MM.1S (cell line): ENCODE measurements at places on chromosomes 4 and X.
A peak's percentile ranks its signal among the peaks of the same experiment; 100 is the strongest.

DNA sequence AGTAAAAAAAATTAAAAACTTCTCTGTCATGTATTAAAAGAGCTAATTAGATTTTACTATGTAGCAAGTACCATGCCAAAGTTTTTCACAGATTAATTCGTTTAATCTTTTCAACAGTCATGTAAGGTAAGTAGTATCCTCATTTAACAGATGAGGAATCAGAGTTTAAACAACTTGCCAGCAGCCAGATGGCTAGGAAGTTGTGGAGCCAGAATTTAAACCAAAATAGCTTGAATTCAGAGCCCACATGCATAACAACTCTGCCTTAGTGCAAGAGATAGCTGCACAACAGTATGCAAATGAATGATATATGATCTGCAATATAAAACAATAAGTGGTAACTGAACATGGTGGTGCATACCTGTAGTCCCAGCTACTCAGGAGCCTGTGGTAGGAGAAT, 75.3 kb downstream of the NAP1L3 start:
- no peak for DNase-seq

DNA sequence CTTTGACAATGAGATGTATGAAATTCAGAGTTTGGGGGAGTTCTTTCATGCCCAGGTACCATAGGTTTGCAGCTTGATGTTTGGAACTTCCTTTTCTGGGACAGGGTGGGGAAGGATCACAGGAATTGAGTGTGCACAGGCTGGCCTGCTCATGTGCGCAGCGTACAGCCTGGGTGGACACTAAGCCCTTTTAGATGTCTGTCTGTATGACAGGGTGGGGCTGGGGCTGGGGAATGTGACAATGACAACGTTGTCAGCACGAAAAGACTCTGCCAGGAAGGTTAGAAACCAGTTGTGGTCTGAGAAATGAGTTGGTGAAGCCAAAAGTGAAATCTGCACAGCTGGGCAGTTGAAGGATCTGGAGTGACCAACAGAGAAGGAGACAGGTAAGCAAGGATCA, 47.4 kb downstream of the WWC2 start:
- DNase-seq, result peak; percentile 12

DNA sequence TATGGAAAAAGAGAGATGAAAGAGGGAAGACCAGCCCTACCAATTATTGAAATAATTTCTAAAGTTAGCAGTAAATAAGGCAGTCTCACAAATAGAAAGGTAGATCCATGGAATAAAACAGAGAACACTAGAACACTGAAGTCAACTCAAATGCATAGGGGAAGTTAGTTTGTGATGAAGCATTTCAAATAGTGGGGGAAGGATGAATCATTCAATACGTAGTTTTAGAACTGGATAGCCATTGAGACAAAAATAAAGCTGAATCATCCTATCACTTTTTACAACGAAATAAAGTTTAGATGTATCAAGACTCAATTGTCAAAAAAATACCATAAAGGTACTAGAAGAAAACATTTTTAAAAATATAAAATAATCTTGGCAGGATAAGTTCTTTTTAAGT, 143.2 kb upstream of the DGKK start:
- DNase-seq, result no peak

- DNase-seq, result no peak
Observed at GRCh38 chrX:12052109-12052508, 86.2 kb upstream of the FRMPD4 start.

DNA sequence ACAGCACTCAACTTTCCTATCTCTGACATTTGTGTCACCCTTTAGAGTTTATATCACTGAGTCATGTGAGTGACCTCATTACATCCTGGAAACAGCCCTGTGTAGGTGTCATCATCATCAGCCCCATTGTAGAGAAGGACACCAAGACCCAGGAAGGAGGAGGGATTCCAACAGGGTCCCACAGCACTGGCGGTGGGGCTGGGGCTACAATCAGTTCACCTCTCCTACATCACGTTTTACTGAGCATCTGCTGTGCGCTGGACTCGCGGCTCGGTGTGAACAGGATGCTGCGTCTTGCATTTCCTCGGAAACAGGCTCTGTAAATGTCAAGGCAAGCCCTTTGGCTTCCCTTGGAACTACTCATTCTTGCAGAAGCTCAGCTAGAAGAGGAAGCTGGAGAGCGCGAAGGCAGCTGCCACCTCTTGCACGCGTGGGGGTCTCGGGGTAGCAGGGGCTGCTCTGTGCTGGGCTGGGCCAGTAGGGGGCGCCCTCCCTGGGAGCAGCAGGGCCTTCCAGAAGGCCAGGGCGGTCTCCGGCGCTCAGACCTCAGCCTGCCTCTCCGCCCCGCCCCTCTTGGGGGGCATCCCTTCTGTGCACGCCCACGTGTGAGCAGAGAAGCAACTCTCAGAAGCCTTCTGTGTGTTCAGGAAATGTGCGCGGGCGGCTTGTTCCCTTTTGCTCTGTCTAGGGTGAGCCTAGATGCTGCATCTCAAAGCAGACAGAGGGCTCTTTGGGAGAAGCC, 29.0 kb downstream of the REELD1 start:
- DNase-seq, result no peak

GRCh38 chr4:138190452-138190858, 51.7 kb downstream of the SLC7A11 start:
- peak; percentile 11 for DNase-seq

DNA sequence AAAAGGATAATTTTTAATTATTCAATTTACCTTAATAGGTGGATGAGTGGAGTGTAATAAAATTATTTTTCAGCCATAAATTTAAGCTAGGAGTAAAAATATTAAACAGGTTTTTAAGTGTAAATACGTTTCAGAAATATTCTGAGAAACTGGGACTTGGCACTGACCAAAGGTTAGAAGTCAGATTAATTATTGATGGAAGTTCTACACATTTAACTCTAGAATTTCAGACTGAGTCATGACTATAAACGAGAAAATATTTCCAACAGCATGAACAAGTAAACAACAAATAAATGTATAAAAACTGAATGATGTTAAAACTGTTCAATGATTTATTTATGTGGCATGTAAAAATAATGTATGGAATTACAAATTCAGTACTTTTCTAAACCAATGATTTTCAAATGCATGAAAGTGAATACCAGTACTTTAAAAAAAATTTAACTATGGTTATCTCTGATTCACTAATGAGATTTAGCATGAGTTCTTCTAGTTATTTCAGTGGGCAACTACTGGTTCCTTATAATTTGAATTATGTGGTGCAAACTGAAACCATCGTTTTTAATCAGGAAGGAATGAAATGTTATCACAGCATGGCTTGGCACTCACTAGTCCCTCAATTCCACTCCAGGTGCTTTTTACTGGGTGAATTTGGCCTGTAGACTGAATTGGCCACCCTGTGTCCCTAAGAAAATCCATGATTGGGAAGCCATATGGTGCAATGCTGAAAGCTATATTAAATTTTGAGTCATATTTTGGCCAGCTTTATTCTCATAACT, 244.2 kb downstream of the FSTL5 start:
- no peak for DNase-seq

DNA sequence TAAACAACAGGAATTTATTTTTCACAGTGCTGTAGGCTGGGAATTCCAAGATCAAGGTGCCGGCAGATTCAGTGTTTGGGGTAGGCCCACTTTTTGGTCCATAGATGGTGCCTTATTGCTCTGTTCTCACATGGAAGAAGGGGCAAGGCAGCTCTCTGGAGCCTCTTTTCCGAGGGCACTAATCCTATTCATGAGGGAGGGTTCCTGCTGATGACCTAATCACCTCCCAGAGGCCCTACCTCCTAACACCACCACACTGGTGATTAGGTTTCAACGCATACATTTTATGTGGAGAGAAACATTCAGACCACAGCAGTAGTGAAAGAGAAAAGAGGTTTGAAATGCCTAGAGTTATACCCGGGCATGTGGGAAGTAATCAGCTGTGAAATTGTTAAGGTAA, 1.4 kb upstream of the POLA1 start:
- no peak for DNase-seq

DNA sequence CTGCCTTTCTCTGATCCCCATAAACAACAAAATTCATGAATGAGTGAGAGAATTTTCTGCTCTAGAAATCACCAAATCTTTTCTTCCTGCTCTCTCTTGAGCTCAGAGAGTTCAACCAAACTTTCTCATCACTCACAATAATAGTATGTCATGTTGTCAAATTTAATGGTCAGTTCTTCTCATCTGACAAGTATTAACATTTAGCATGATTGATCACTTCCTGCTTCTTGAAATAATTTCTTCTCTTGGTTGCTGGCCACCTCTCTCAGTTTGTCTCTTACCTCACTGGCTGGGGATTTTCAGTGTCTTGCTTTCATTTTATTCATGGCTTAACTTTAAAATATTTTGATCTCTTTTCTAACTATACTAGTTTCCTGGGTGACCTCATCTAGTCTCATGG, 25.5 kb upstream of the FGF5 start:
- DNase-seq, result peak; percentile 18

DNA sequence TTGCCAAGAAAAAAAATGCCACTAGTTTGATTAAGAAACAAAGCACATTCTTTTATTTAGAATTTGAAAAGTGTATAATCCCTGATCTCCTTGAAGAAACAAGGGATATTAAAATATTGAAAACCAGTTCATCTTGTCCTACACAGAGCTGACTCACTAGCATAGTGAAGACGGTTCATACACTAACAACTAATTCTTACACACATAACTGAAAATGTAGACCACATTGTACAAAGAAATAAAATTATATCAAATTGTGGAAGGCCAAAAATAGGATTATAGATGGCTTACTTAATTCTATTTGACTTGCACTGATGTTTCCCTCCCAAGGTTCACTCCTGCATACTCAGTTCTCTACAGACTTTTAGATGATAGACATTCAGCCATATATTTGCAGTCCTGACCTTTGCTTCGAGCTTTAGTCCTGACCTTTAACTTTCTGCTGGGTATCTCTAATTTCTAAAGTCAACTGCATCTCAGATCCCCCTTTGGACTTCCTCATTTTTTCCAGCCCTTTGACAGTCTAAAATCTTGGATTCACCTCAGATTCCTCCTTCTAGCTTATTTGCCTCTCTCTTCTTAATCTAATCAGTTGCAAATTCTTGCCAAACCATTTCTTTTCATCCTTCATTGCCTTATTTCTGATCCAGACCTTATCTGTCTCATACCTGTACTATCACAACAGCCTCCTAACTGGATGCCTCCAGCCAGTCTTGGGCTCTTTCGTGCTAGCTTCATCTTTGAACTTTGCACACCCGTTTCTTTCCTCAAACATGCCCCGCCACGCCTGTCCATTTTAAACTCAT, 4.5 kb upstream of the WWC2 start:
- DNase-seq, result no peak
